NCI-H2171 (cell line): ENCODE measurements at places on chromosomes 16 and 17.

DNA sequence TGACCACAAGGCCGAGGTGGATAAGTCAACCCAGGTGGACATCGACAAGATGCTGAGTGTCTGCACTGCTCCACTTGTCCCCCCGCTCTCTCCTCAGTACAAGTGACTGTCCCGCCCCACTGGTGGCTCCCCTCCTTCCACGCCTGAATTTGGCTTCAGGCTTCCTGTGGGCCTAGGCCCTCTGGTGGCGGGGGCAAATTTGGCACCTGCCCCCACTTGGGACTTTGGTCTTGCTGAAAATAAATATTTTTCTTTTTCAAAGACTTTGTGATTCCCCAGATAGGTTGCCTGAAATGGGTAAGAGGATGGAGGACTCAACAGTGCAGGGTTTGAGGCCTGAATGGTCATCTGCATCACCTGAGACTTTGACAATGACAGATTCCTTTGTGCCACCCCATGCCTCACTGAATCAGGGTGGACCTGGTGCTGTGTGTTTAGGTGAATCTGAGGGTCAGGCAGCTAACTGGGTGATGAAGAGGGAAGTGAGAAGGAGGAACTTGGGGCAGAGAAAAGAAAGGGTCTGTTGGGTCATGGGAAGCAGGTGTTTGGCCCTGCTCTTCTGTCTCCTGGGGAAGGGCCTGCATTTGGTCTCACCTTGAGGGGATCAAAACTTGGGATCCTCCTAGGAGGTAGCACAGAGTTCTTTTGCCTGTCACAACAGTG is 2.0 kb downstream of the C16orf86 start:
- no peak for DNase-seq

DNA sequence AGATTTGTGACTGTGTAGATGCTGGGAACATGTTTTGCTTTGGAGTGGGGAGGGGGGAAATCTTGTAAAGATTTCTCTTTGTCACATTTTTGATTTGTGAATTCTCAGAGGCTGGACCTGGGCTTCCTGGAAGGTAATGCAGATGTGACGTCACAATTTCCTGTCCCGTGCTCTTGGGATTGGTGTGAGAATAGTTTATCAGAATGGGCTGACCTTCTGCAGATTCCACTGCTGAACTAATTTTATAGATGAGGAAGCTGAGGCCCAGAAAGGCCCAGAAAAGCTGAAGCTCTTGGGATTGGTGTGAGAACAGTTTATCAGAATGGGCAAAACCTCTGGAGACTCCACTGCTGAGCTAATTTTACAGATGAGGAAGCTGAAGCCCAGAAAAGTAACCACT is 34.0 kb downstream of the HS3ST3B1 start:
- no peak for DNase-seq

DNA sequence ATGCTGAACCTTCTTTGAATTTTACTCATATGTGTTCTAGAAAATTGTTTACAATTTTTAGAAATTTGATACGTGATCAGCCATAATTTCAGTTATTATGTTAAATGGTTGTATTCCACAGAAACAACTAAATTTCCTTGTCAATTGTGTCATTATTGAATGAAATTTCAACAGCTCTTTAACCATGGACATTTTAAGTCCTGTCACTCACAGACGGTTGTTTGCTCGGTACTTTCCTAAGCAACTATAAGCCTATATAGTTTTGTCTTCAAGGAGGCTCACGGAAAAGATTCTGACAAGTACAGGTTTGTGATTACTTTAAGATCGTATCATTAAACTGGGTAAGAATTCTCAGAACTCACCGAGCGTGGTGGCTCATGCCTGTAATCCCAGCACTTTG is 31.8 kb downstream of the SLC39A11 start:
- no peak for DNase-seq

- no peak for DNase-seq
Observed at GRCh38 chr17:57948555-57949420, 6.4 kb downstream of the CUEDC1 start.

DNA sequence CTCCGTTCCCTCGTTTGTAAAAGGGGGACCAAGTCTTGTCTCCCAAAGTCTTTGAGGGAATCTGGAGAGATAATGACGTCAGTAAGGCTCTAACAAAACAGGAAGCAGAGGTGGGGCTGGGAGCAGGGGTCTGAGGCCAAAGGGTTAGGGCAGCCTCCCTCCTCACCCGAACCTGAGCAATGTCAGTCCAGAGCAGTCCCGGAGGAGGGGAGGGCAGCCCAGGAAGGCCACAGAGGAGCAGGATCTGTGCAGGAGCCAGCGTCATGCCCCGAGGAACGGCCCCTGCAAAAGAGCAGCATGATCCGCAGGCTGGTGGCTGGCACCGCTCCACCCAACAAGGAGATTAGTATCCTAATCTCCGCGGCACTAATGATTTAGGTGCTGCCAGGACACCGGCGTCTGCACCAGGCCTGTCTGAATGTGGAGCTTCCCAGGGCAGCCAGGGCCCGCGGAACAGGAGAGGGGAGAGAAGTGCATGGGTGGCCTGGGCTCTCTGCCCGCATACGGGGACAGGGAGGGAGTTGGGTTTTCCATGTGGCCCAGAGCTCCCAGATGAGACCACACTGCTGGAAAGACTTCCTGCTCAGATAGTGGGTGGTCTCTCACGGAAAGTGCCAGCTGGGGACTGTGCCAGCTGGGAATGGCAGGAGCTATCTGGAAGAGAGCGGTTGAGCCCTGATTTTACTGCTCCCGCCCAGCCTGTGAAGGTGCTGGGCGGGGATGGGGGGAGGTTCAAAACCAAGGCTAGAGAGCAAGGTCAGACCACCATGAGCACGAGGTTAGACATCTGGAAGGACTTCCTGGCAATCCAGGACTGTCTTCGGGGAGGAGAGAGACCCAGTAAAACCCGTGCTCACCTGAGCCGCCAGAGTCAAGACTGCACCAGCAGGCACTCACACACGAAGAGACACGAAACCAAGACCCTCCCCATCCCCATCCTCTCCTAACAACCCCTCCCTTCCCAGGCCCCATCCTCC is 11.0 kb upstream of the KRT17 start:
- no peak for DNase-seq

DNA sequence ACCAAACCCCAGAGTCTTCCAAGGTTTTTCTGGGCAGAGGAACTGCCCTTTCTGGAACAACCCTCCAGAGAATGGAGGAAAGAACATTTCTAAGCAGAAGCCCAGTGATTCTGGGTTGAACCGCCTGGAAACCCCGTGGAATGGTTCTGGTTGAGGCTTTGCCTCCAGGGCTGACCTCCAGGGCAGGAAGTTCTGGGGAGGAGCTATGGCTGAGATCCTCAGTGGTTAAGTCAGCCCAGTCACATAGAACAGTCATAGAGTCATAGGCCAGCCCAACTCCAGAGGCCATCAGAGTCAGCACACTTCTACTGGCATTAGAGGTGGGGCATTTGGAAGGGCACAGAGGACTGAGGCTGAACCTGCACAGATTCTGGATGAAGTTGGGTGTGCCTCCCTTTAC is 65.9 kb downstream of the SPACA3 start:
- DNase-seq = no peak

- DNase-seq = no peak
Observed at GRCh38 chr16:54437921-54438320, 151.3 kb upstream of the IRX3 start.

DNA sequence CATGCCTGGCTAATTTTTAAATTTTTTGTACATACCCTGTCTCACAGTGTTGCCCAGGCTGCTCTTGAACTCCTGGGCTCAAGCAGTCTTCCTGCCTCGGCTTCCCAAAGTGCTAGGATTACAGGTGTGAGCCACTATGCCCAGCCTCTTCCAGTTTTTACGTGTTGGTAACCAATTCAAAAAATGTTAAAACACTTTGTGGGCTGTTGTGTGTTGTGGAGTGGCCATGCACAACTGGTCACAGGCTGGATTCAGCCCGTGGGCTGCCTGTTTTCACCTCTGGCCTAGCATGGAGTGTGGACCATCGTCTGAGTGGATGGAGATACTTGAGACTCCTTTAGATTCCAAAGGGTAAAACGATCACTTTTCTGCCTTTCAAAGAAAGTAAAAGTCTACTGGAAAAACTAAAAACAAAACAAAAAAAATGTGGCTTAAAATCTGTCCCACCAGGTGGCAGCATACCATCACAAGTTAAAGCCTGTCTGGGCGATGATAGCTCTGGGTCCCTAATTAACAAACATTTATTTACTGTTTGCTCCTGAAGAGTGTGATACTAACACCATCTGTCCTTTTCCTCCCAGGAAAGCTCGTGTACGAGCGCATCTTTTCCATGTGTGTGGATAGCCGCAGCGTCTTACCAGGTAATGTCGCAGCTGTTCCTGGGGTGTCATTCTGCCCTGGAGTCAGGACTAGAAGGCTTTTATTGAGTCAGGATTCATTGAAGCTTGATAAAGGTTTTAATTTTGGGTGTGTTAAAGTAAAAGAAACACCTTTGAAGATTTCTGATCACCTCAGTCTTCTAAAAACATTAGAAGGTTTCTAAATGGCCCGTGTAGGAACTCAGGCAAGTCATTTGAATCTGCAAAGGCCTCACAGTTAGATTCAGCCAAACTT is 45.8 kb downstream of the VPS35L start:
- DNase-seq = peak; percentile 59

DNA sequence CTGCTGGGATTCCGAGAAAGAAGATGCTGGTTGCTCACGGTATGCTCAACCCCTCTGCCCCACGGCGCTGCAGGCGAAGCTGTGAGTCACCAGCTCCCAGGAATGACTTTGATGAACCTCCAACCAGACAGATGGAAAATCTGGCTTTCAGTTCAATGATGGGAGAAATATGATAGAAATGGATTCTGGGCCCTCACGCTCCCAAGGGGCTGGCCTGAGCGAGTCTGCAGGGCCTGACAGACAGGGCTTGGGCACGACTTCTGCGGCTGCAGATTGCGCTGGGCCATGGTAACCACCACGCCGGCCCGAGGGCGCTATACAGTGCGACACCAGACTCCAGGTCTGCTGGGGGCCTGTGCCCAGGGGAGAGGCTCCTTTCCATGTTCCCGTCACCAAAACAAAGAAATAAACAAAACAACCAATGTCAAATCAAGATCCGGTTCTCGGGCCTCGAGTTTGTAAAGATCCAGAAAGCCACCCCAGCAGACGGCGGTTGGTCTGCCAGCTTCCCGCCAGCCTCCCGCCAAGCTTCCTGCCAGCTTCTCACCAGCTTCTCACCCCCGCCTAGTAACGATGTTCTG is 11.1 kb upstream of the ABR start:
- DNase-seq = no peak

GRCh38 chr17:4998732-4999429 is 1.1 kb downstream of the KIF1C start:
- DNase-seq = no peak
